Activated CD8-positive, alpha-beta memory T cell treated with anti-CD3 and anti-CD28 coated beads for 24 hours (primary cell): ENCODE measurements at places on chromosomes 5 and 9.

- DNase-seq = no peak
Observed at GRCh38 chr9:13568841-13569601, 289.5 kb upstream of the MPDZ start.

GRCh38 chr9:2087500-2088313 is 72.6 kb downstream of the SMARCA2 start:
- DNase-seq = no peak

GRCh38 chr9:36036253-36036779 is 397 bp upstream of the RECK start:
- DNase-seq = no peak

DNA sequence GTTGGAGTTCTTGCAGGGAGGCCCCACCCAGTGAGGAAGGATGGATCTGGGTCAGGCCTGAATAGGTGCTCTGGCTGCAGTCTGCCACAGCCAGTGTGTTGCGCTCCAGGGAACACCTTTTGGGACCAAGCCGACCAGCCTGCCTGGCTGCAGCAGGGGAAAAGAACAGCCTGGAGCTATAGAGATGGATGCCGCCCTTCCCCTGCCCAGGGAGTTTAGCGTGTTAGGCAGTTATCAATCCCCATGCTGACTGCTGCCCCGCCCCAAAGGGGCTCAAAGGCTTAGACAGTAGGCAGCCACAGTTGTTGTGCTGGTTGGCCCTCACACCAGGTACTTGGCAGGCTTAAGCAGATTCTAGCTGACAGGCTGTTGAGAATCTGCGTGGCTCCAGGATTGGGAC is 153.4 kb upstream of the ADAMTS19 start:
- no peak for DNase-seq

DNA sequence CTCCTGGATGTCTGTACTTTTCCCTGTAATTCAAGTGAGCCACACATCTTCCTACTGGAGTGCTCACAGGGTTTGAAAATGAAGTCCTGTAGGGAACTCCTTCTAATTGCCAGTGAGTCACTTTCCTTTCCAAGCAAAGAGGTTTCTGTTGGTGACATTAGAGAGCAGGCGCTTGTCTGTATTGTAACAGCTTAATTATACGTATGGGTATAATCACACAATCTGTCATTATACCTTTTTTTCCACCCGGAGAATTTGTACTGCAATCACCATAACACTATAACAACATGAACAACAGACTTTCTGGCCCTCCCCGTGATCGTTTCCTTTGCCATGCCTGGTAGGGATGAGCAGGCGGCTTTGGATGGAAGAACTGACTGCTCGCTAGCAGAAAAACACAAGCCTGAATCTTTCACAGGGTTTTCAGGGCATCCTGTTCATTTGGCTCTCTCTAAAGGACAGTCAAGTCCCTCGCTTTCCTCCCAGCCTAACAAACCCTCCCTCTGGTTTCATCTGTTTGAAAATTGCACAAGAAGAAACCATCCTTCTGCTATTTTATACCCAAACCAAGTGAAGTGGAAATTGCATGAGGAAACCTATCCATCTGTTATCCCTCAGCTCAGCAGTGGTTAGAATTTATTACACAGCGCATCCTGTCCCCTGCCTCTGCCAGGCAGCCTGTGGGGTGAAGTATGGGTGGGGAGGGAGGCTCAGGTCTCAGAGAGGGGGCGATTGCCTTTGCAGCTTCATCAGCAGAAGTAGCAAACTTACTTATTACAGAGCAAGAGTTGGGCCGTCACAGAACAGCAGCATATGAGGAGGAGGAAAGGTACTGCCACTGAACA is 307.0 kb upstream of the TLE4 start:
- no peak for DNase-seq

DNA sequence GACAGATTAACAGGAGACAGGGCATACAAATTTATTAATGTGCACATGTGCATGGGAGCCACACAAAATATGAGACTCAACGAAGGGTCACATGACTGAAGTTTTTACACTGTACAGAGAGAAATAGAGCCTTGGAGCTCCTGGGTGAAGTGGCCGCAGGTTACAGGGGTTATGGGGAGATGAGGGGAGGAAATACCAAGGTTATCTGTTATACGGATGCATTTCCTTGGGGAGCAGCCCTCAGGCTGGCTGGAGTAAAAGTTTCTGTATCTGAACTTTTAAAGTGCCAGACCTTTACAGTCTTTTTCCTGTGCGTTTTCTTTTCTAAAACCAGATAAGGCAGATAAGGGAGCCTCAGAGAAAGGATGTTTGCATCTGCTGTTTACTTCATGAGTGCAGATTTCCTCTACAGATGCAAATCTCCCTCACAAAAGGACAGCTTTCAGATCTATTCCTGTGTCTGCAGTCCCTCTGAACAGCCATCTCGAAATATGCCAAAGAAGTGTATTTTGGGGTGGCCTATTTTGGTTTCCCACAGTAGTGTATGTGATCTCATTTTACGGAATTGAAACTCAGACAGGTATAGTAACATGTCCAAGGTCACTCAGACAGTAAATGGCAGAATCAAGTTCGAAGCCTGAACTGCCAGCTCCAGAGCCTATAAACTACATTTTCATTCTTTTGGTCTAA is 139.3 kb upstream of the FBXL17 start:
- DNase-seq = no peak

GRCh38 chr9:86405926-86406325 is 51.7 kb upstream of the TUT7 start:
- no peak for DNase-seq

GRCh38 chr9:36398745-36399144 is 1.3 kb downstream of the RNF38 start:
- no peak for DNase-seq

- DNase-seq = peak; percentile 69
Observed at GRCh38 chr9:125889476-125890419, 142.6 kb downstream of the PBX3 start.

DNA sequence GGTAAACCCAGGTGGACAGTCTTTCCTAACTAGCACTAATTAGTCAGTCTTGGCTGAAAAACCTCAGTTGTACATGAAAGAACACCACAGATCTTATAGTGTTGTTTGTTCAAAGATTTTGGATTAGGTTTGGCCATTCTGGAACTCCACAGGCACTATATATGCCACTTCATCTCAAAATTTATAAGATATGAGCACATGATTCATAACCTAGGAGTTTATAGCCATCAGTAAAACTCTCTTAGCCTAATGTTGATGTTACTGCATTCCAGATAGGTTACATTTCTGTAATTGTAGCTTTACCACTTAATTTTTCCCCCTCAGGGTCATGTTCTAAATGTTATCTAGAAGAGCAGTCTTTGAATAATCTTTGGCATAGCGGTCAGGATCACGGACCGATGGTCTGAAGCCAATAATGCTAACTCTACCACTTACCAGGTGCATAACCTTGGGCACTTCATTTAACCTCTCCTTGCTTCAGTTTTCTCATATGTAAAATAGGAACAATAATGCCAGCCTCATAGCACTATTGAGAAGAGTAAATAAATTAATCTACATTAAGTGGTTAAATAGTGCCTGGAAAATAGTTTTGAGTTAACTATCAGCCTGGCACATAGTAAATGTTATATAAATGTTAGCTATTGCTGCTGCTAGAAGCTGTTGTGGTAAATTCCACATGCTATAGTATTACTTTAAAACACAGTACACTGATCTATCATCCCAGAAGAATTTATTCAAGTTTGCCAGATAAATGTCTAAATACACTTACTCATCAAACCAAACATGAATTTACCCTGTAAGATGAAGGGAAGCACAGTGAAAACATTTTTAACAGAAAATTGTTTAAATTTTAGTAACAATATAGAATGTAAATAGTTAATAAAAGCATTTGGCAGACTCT is 743.9 kb downstream of the NR2F1-AS1 start:
- DNase-seq = no peak

DNA sequence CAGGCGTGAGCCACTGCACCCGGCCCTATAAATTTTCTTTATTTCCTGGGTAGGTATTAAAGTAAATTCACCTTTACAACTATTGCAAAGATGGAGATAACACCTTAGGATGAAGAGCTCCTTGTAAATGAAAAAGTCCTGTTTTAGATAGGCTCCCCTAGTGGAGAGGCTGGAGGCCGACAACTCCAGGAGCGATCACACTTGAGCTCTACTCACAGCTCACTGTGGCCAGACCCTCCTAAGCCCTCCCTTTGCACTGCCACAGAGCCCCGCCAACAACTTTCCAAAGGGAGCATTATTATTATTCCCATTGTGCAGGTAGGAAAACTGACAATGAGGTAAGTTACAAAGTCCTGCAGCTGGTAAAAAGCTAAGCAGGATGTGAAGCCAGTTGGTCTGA is 139.1 kb upstream of the ERCC6L2 start:
- DNase-seq = no peak

DNA sequence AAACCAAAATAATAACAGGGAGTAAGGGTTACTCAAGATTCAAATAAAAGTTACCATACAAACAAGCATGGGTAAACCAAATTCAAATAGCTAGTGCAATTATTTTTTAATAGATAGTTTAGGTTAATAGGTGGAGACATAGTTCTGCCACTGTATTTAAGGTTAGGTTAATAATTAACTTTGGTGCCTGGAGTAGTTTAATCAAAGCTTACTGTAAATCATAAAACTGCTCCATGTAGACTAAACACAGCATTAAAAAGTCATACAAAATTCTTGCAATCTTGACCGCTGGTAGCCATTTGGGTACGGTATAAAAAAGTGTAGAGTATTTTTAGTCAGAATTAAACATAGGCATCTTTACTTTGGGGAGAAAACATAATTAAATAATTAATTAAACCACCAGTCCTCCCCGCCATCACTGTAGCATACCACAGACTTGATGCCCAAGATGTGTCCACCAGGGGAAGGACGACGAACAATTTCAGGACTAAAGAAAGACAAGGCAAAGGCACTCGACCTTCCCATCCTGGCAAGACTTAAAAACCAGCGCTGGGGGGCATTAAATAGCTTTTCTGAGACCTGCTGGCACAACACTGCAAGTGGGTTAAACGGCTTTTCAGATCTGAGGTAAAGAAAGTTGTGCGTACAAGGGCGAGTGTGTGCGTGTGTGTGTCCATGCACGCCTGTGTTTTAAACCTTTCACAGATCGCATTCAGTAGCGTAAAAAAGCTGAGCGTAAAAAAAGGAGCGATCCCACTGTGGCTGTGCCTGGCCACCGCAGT is 2.9 kb downstream of the SEMA6A start:
- no peak for DNase-seq

DNA sequence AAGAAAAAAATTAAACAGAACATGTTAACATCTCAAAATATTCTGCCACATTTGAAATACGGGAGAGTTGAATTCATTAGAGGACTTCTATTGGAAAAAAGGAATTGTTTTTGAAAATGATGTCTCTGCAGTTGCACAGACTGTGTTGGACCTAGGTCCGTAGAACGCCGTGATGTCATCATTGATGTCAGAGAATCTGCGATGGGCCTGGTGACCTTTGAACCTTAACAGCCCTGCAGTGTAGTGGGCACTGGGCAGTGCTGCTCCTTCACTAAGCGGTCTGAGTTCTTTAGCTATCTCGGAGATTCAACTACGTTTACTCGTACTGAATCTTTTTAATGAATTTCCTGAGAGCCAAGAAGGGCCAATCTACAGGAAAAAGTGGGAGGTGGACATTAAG is at the start of gene FAM170A:
FAM170A (plus strand) TSS at position 220 of the 400 bp plus-strand sequence. CDS start 211 bp downstream, outside the sequence.
- no peak for DNase-seq

GRCh38 chr9:85425153-85425611 is 316.6 kb downstream of the AGTPBP1 start:
- DNase-seq = peak; percentile 72

DNA sequence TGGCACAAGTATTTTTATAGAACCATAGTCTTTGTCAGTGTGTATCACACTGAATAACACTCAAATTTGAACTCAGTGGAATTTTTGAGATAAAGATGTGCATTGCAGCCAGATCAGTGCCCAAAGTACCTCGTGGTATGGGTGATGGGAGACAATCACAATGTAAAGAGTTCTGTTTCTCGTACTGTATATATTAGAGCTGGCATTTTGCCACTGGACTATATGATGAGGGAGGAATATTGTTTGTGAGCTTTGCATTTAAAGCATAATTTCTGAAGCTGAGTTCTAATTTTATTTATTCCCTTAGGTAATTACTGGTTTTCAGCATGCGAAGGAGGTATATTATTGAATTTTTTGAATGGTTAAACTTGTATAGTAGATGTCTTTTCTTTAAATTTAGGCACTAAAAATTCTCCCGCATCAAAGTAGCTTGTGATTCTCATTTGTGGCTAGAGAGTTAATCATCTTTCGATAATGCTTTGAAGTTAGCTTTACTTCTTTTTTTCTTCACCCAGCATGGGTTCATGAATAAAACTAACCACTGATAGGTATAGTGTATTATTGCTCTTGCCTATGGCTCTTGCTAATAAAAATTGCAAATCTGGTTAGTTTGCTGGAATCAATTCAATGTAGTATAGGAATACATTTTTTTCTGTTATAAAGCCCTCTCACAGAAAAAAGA is 43.1 kb downstream of the PAM start:
- no peak for DNase-seq

- no peak for DNase-seq
Observed at GRCh38 chr9:132003319-132003704, 76.4 kb downstream of the MED27 start.

GRCh38 chr5:175001876-175002645 is 277.7 kb downstream of the MSX2 start:
- no peak for DNase-seq

GRCh38 chr9:129125478-129125877 is 14.3 kb downstream of the PTPA start:
- DNase-seq = no peak

GRCh38 chr9:37678789-37679273 is 28.1 kb downstream of the FRMPD1 start:
- DNase-seq = no peak

DNA sequence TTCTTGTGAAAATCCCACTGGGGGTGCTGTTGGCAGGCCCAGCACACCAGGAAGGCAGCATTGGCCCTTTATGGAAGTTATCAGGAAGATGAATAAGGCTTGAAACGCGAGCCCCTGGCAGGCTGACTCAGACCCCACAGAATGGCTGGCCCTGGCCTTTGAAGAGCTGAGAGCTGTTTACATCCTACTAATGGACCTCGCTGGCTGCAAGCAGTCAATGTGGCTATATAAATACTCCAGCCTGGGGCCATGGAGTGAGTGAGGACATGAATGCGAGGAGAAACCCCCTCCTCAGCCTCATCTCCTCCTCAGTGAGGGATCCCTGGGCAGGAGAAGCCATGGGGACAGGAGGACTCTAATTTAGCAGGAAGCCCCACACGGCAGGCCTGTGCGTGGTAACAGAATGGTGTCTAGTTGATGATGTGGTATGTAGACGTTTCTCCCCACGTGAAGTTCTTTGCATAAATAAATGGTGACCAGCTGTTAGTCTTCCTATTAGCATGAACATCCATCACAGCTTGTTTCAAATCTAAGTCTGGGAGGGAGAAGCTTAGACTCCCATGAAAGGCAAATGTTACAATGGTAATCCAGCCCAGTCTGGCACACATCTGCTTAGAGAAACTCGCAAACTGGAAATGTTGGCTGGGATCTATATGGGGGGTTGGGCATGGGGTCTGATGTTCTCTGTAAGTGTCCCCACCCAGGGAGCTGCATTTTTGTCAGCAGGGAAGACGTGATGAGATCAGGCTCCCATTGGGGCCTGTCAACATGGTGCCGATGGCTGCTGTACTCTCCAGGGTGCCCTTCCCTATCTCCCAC is 175.1 kb upstream of the PITX1 start:
- DNase-seq = peak; percentile 35
